ENCODE measurements at places on chromosomes 2 and 18.

DNA sequence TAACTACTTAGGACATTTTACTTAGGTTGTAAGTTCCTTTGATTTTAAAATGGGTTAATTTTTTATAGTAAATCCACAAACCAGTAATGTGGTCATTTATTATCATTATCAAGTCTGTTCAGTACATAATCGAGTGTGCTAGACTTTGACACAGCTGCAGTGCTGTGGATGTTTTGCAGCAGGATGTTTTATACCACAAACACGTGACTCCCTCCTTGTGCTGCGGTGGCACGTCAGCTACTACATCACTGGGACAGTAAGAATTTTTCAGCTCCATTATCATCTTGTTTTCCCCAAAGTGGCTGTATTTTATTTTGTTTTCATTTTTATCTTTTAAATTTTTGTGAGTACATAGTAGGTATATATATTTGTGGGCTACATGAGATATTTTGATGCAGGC is 70.0 kb downstream of the ATP9B start:
- DNase-seq: no peak

- DNase-seq: no peak
Observed at GRCh38 chr2:241541564-241542277, 16.8 kb upstream of the BOK start.

DNA sequence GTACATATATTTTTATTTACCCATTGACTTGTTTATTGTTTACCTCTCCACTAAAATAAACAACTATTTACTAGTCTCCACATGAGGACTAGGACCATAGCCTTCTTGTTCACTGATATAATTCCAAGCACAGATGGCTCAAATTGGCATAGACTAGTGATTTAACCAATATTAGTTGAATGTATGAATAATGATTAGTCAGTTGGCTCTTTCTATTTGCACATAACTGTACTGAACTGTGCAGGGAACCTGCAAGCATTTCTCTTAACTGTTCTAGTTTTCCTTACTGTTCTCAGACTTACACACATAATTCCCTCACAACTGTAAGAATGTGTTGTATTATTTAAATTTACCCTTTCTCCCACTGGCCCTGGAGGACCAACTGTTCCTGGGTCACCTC is 91.9 kb downstream of the COL3A1 start:
- DNase-seq: no peak

DNA sequence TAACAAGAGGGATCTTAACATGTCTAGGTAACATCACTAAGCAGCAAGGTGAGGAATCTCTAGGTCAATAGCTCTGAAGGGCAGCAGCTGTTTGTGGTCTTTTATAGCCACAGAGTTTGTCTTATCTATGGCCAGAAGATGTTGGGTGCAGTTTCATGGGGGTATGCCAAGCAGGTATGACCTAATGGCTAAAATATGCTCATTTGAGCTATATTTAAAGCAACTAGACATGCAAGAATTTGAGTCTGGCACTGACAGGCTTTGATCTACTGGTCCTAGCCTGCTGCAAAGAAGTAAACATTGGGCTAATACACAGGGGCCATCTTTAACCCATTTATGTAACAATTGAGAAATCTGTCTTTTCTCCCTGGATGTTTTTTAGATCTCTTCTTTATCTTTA is 13.9 kb upstream of the UGP2 start:
- no peak for DNase-seq

DNA sequence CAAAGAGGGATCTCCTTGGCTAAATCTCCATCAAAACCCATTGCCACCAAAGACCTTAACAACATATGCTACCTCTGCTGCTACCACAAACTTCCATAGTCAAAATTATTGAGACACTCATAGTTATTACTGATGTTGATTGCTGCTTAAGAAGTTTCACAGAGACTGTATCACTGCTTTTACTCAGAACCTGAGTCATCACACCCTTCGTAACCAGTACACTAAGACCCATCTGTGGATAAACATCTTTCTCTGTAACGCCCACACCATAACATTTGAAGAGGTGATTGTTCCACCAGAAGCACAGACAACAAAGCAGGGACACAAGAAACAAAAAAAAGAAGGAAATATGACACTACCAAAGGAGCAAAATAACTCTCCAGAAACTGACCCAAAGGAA is 1563.1 kb downstream of the LRP1B start:
- DNase-seq: no peak

- no peak for DNase-seq
Observed at GRCh38 chr18:3148930-3149535, 70.7 kb downstream of the MYOM1 start.

DNA sequence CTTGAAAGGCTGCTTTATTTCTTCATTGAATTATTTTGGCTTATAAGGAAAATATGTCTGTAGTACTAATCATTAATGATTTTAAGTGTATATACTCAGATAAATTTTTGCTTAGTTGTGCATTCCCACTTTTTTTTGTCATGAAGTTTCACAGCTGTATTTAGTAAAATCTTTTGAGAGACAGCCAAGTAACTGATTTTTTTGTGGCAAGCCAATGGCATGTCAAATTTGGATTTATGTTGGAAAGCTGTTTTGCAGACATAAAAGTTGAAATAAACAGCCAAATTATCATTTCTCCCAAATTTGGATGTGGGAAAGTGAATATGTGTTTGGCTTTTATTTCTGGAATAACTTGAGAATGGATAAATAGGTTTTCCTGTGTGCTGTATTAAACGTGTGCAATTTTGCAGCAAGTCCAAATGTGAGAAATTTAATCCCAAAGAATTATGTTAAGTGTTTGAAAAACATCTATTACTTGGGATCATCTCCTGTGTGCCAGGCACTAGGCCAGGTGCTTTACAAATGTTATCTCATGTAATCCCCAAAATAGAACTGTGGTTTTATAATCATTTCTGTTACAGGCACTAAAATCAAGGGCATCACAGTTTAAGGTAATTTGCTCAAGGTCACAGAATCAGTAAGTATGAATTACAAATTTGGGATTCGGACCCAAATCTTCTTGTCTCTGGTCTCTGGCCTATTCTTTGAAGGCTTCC is 160.4 kb downstream of the PTPRM start:
- DNase-seq: no peak

DNA sequence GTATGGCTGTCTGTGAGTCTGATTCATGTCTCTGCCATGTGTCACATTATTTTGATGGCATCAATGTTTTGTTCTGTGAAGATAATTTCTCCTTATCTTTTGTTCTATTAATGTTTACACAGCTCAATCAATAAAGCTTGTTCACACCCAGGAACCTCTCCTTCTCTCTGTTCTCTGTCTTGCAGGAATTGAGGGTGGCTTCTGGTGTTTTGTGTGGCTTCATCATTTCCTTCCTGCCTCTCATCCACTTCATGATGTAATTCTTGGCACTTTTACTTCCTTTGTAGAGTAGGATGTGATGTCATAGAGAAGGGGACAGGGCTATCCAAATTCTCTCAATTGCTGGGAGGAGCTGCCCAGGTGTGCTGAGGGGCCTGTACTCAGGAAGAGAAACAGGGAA is 27.2 kb downstream of the ASXL3 start:
- DNase-seq: no peak

- DNase-seq: no peak
Observed at GRCh38 chr2:184814421-184814820, 216.1 kb downstream of the ZNF804A start.

- no peak for DNase-seq
Observed at GRCh38 chr2:221109552-221109951, 462.6 kb downstream of the EPHA4 start.

- no peak for DNase-seq
Observed at GRCh38 chr2:197208841-197209240, 101.7 kb downstream of the ANKRD44 start.

DNA sequence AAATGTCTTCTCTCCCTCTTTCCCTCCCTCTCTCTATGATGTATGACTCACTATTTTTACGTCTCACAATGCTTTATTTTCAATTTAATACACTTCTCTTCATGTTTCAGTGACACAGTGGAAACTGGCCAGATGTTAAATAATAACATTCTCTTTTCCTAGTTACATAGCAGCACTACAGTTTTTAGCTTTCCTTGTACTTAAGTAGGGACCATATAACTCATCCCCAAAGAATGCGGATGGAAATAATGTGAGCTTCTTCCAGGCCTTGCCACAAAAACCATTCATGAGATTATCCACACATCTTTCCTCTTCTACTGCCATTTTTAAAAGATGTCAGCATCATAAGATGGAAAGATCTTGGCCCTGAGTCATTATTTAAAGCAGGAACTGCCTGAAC is 789.4 kb downstream of the LRP1B start:
- DNase-seq: no peak

DNA sequence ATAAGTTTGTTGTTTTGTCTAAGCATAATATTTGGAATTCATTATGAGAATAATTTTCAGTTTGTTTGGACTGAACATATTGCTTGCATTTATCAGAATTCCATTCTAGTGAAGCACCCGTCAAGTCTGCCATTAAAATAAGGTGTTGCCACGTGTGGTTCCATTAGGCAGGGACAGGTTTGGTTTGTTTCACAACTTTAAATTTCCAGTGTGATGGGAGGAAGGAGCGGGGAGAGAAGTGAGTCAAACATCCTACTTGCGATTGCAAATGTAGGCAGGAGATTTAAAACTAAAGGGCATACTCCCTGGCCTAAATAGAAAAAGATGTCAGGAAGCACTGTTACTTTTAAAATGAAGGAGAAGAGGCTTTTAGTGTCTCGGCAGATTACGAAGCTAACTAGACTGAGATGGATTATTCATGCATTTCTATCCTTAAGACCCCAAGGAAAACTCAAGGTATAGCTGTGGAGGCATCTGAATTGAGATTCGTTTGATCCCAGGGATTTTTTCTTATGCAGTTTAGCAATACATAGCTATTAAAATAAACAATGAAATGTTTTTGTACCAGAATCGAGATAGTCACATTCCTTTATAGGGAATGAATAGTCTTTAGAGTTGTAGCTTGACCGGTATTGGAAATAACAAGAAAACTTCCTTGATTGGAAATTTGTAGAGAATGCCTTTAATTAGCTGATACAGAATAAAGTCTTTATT is 19.8 kb downstream of the GRHL1 start:
- no peak for DNase-seq

DNA sequence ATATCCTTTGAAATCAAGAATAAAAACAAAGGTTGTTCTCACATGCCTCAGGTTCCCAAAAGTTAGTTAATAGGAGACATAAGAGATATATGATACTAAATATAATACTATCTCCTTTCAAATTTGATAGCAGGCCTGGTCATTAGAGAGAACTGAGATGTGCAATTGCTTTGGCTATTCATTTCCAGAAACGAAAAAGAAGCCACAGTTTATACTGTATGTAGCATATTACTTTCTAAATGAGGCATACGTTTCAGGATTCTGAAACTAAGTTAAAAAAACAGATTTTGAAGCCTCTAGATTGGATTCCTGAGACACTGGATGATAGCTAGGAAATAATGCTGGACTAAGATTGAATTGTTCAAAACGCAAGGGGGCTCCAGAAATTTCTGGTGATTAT is 7.1 kb downstream of the PPP1R1C start:
- no peak for DNase-seq

GRCh38 chr2:175811971-175812370 is 190.1 kb downstream of the LNPK start:
- no peak for DNase-seq

- no peak for DNase-seq
Observed at GRCh38 chr2:15273452-15273851, 287.7 kb downstream of the NBAS start.

DNA sequence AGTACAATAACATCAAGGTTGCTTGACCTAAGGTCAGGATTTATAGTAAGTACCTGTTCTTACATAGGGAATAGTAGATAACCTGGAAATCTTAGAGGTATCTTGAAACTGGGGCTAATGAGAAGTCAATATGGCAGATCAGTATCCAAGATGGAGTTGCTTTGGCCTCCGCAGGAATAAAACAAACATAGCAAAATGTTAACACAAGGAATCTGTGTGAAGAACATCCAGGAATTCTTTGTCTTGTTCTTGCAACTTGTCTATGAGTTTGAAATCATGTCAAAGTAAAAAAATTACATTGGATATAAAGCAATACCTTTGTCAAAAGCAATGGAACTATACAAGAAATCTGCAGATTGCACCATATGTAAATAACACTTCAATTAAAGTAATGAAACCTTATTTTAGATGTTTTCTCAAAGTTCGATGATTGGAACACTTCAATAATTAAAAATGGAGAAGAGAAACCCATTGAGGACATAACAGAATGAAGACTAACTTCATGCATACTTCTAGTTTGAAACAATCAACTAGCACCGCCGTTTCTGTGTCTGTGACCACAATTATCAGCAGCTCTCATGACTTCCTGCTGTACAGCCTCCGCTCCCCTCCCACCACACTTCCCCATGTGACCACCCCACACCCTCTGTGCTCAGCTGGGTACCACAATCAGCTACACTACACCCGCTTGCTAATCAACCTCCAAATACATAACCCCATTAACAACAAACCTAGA is 27.6 kb downstream of the C2orf76 start:
- DNase-seq: peak; percentile 20

DNA sequence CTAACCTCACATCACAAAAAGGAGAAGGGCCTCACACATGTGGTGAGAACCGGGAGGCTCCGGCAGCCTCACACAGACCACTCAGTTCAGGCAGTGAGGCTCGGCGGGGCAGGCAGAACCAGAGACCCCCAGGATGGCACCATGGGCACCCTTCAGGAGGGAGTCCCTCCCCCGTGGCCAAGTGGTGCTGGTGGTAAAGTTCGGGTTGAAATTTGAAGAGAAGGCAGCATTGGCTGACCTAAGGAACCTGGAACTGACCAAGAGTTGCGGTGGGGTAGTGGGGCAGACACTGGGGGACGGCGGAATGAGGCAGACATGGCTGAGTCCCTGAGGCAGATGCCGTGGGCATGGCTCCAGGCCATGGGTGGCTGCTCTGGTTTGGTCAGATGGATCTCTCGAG is 239.3 kb upstream of the MYT1L start:
- DNase-seq: no peak

Data from activated CD4-positive, CD25-positive, alpha-beta regulatory T cell (primary cell).